Activated T-cell treated with anti-CD3 and anti-CD28 coated beads for 24 hours (primary cell): ENCODE measurements at places on chromosomes 12 and 14.

GRCh38 chr12:109197327-109197726 lies 80.9 kb downstream of the ACACB start:
- DNase-seq, result no peak

- DNase-seq, result no peak
Observed at GRCh38 chr14:34041220-34041619, 90.3 kb upstream of the EGLN3 start.

DNA sequence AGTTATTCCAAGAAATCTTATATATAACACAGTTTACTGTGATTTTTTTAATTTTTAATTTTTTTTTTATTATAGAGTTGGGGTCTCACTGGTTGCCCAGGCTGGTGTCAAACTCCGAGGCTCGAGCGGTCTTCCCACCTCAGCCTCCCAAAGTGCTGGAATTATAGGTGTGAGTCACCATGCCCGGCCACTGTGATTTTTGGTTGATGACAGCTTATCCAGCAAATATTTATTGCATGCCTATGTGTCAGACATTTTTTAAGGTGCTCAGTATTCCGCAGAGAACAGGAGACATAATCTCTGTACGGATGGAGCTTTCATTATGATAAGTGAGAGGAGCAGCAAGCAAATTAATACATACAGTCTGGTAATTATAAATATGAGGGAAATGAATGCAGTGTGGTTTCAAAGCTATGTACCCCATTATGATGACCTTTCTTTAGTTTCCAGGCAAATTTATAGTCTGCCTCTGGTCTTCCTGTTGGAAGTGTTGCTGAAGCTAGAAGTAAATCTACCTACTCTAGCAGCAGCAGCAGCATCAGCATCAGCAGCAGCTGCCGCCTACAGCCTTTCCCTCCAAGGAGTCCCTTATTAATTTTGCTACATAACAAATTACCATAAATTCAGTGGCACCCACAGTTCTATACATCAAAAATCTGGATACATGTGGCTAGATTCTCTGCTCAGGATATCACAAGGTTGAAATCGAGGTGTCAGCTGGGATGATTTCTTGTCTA lies 32.3 kb downstream of the FRS2 start:
- no peak for DNase-seq

DNA sequence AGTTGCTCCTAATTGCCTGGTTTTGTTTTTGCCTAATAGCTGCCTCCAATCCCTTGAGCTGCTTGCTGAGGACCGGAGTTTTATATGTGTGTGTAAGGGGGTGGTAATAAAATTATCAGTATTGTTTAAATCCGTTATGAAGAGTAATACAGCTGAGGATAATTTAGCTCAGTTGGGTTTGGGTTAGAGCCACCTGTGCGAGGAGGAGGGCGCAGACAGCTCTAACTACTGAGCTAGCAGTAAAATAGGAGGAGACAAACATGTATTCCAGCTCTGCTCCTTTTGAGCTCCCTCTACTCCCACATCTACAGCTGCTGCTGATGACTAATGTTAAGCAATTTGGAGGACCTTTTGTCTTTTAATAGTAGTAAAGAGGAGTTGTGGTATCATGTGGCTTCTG lies 61.5 kb downstream of the SPATS2 start:
- no peak for DNase-seq

DNA sequence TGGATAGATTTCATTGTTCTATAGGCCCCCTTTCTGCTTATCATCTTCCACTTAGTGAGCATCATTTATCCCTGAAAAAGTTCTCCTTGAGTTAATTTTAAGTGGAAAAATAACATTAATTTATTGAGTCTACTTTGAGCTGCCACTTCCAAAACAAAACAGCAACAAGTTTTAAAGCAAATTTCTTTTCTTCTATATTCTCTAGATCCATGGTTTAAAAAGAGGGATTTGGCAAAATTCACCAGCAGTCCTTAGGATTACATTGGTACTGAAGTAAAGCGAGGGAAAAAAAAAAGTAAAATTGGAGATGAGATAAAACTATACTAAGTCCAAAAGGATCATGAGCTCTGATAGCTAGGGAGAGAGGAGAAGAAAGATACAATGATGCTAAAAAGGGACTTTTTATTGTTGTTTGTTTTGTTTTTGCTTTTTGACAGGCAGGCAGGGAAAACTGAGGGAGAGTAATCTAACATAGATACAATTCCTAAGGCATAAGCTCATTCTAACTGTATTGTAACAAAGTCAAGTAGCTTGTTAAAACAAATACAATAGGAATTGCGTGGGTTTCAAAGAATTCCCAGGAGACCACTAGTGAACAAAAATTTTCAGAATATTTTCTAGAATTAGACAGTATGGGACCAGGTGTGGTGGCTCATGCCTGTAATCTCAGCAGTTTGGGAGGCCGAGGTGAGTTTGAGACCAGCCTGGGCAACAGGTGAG lies 19.2 kb upstream of the PLEKHA5 start:
- no peak for DNase-seq

- DNase-seq, result no peak
Observed at GRCh38 chr14:80055667-80056496, 155.4 kb downstream of the DIO2 start.

DNA sequence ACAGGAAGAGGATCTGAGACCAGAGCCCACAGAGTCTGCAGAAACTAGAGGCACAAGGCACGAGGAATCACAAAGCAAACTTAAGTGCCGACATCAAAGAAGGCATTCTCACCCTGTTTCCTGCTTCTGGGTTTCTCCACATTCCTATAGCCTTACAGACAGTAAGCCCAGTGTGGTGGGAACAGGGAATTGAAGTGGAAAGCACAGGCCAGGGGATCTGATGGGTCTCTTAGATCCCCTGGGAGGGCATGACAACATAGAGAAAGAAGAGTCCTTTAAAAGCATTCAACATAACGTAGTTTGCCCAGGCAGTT lies 75.6 kb upstream of the FRMD6 start:
- no peak for DNase-seq

GRCh38 chr12:47107446-47107845 lies 27.7 kb upstream of the AMIGO2 start:
- DNase-seq, result no peak

- DNase-seq, result no peak
Observed at GRCh38 chr12:24500831-24501230, 448.1 kb downstream of the BCAT1 start.
